ENCODE measurements at places on chromosomes 6 and 20.
A peak's percentile ranks its signal among the peaks of the same experiment; 100 is the strongest.

- DNase-seq: no peak
Measured at GRCh38 chr20:53527196-53527595, 66.4 kb downstream of the ZNF217 start.

GRCh38 chr6:24358219-24358821 lies 461 bp upstream of the DCDC2 start:
- DNase-seq: no peak

- peak; percentile 31 for DNase-seq
Measured at GRCh38 chr6:91081452-91082067, 494.7 kb upstream of the MAP3K7 start.

DNA sequence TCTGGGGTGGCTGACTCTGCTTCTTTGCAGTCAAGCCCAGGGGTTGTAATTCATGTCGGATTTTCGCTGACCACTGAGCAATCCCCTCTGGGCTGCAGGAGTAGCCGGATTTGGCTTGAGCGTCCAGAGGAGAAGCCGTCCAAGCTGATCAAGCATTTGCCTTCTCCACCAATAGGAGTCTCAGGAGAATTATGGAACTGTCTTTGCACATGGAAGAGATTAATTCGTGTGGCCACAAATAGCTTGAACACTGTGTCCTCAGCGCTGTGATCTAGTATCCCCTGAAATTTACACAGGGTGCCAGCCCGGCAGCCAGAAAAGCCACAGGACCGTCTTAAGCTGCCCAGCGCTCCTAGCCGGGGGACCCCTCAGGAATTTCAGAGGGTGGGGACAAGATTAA lies 37.1 kb downstream of the EYA2 start:
- no peak for DNase-seq

DNA sequence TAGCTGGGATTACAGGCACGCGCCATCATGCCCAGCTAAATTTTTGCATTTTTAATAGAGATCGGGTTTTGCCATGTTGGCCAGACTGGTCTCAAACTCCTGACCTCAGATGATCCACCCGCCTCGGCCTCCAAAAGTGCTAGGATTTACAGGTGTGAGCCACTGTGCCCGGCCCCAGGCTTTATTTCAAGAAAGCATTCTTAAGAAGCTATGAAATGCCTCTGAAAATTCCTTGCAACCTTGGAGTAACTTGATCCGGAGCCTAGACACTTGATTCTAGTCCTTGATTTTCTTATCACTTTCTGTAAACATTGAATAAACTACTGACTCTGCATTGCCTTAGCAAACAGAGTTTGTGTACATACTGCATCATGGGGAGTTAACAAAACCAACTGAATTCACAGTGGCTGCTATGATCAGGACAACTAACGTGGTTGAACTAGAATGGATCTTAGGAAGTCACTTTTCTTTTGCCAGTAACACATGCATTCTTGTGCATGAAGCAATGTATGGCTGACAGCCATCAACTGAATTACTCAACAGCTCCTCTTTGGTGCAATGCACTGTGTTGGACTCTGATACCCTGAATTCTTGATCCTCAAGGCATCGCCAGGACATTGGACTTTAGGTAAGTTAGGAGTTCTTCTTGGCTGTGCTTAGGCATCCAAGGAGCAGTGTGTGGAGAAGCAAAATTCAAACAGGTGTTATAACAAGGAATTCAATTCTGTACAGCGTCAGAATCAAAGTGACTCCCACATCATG lies 102.8 kb upstream of the TMEM170B start:
- DNase-seq: no peak

- DNase-seq: no peak
Measured at GRCh38 chr20:62994869-62995281, 11.9 kb downstream of the BHLHE23 start.
